Caki2 (cell line): ENCODE measurements at places on chromosomes 7 and 10.

- no peak for DNase-seq
Observed at GRCh38 chr7:147541261-147541660, 1049.3 kb upstream of the C7orf33 start.

GRCh38 chr10:89642193-89642592, 2.8 kb downstream of the PANK1 start:
- DNase-seq: no peak

DNA sequence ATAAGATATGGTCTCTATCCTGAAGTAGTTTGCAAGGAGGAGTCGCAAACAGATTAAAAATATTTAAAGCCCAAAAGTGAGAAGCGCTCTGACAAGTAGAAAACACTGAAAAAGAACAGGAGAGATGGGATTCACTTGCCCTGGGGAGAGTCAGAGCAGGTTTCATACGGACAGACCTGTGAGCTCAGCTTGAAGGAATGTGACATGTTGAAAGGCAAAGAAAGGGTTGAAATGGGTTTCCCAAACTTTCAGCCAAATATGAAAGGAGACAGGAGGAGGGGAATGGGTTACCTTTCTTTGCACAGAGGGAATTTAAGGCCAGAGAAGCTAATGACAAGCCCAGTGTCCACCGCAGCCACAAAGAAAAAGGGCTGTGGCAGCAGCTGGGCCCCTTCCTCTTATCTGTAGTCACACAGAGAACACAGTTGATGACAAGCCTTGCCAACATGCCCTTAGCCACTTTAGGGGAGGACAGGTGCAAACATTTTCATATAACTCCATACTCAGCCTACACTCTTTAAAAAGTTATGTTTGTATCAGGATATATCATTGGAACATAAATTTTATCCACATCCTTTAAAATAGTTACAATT, 14.9 kb downstream of the HOXA1 start:
- DNase-seq: no peak

- DNase-seq: no peak
Observed at GRCh38 chr7:37069336-37069735, 345.0 kb upstream of the AOAH start.

- DNase-seq: no peak
Observed at GRCh38 chr10:23445591-23445990, 6.7 kb downstream of the OTUD1 start.

GRCh38 chr7:138212314-138212713, 136.1 kb downstream of the AKR1D1 start:
- no peak for DNase-seq

DNA sequence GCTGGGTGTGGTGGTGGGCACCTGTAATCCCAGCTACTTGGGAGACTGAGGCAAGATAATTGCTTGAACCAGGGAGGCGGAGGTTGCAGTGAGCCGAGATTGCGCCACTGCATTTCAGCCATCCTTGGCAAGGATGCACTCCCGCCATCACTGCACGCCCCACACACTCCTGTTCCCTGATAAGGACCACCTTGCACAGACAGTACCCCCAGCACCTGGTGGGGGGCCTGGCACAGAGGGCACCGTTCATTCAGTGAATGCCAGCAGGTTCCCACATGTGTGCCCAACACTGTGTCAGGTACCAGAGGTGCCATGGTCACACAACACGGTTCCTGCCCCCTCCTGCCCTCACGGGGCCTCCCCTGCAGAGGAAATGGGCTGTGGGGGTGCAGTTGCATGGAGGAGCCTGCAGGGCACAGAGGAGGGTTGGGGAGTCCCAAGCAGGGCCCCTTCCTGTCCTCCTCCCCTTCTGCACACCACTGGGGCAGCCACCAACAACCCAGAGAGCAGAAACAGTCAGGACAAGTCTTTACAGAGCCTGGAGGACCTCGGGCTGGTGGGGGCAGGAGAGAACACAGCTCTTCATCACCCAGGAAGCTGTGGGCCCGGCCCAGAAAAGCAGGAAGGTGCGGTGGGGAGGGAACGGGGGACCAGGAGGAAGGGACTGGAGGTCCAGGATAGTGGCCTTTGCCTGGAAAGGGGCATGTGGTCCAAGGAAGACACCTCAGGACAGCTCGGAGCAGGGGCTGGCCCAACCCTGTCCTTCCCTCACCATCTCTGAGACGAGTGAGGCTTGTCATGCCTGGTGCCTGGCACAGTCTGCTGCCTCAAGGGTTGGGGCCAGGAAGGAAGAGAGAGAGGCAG, 7.1 kb downstream of the CRYGN start:
- no peak for DNase-seq

DNA sequence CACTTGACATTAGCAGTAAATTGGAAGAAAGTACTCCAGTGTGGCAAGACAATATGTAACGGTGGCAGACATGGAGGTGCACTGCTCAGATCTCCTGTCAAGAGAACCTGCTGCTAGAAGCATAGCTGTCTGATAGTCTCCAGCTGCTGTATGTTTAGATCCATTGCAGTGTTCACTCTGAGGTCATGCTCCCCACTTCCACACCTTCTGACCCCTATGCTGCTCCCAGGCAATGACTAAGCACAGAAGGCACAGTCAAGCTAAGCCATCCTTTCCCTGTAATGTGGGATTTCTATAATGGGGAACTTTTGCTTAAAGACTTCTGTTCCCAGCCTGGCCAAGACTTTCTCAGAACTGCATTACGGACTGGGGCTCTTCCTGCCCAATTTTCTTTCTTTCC, 315.8 kb downstream of the HPSE2 start:
- DNase-seq: no peak

GRCh38 chr7:129970816-129971215, 18.1 kb upstream of the UBE2H start:
- DNase-seq: no peak

- no peak for DNase-seq
Observed at GRCh38 chr10:97534746-97535367, 36.1 kb downstream of the UBTD1 start.

- DNase-seq: no peak
Observed at GRCh38 chr10:33132626-33133025, 174.6 kb upstream of the ITGB1 start.

DNA sequence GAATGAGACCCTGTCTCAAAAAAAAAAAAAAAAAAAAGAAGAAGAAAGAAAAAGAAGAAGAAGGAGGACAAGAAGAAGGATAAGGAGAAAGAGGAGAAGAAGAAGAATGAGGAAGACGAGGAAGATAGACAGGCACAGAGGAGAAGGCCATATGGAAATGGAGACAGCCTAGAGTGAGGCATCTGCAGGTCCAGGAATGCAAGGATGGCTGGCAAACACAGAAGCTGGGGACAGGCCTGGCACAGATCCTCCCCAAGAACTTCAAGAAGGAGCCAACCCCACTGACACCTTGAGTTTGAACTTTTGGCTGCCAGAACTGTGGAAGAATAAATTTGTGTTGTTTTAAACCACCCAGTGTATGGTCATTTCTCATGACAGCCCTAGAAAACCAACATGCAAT, 38.9 kb downstream of the SPOCK2 start:
- no peak for DNase-seq

DNA sequence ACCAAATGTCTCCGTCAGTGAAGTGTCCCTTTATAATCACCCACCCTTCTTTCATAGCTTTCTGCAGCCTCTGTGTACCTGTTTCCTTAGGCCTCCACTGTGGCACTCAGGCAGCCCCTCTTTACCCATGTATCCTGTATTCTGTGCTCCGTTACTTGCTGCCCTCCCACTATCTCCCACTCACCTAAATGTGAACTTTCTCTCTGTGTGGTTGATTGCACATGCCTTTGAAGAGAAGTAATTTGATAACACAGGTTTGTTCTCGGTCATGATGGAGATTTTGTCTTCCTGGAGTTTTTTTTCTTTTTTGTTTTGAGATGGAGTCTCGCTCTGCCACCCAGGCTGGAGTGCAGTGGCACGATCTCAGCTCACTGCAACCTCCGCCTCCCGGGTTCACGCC, 61.5 kb downstream of the REEP3 start:
- DNase-seq: no peak

DNA sequence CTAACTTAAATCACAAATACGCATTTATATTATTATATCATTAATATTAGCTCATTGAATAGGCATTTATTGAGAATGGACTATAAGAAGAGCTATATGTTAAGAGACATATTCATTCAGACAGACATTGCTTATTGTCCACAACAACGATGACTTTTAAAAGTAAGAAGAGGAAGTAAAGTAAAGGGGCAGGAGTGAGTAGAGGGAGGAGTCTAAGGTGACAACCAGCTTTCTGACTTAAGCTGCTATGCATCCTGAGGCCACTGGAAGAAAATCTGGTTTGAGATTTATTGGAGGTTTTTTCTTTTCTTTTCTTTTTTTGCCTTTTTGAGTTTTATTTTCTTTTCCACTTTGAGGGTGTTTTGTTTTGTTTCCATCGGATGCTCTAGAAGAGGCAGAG, 723.5 kb downstream of the GRM8 start:
- no peak for DNase-seq

DNA sequence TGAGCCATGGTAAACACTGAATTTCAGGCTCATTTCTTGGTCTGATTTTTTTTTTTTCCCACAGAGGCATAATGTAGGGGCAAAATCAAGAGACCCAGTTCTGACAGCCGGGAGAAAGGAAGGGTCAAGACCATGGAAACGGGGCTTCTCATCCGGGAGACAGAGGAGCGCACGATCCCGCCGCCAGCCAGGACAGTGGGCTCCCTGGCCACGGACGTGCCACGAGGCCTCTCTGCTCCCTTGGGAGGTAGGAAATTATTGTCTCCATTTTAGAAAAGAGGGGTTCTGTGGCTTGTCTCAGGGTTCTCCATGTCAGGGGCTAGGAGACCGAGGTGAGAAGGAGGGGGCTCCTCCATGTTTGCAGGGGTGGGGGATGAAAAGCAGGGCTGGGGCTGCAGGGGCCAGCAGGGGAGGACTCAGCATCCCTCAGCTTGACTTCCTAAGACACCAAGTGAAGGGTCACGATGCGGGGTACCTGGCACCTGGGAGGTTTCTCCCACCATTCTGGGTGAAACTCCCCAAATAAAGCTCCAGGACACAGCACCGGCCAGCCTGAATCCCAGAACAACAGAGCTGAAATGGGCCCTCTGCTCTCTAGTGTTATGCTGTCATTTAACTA, 37.6 kb downstream of the PPIF start:
- DNase-seq: no peak

- no peak for DNase-seq
Observed at GRCh38 chr7:157905651-157906461, 569.1 kb downstream of the DNAJB6 start.

GRCh38 chr10:34758447-34758996, 56.6 kb downstream of the PARD3 start:
- peak; percentile 97 for DNase-seq

- DNase-seq: no peak
Observed at GRCh38 chr7:11341285-11341944, 367.7 kb downstream of the PHF14 start.

DNA sequence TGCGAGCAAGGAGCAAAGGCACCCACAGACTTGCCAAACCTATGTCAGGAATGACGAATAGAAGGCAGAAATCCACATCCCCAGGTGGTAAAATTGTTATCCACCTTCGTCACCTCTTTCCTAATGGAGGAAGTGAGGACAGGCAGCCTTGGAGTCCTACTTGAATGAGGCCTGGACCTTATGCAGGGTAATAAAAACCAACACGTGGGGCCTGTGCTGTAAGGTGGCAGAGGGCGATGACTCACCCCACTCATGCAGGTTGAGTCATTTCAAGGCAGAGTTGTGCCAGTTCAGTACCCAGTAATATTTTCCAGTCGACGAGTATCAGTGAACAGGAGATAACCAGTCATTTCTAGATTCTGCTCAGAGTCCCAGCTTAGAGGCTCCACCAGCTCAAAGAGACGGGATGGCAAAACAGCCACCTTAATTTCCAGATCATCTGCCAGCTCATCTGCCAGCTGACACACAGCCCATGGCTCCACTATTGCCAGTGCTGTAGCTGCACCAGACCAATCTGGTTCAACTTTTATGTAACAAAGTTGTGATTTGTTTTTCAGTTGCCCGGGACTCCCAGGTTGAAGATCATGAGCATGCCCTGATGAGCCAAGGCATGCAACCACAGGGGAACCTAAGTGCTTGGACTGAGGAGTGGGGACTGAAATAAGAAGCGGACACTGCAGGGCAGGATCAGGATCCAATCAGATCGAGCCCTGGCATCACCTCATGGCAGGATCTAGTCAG, 176.2 kb upstream of the ITGB1 start:
- DNase-seq: peak; percentile 100

DNA sequence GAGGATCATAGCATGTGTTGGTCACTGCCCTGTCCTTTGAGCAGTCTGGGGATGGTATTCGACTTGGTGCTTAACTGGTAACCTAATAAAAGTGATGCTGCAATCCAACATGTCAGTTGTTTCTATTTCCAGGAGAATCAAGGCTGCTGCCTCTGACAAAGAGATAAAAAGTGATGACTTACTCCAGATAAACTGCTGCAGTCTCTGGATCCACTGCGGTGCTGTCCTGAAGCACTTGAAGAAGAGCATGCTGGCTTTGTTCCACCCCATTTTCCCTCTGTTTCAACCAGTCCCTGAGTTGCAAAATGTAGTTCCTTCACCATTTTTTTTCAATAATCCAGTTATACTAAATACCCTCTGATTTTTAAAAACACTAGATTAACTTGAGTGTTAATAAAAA, 403.5 kb upstream of the ANKRD30A start:
- DNase-seq: peak; percentile 30

DNA sequence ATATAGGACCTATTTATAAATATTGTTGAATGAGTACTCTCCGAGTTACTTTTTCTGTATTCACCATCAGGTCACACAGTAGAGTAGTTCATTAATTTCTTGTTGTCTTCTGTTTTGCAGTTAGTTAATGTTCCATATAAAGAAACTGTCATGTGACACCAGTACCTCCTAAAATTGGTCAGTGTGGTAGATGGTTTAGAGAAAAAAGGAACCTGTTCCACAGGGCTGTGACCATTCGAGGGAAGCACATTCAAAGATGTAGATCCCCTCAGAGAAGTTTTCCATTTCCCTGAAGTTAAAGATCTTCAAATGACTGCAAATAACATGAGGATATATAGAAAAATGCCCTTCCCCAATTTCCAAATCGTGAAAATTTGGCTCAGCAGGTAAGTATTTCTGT, 45.7 kb downstream of the PRPF18 start:
- DNase-seq: no peak

DNA sequence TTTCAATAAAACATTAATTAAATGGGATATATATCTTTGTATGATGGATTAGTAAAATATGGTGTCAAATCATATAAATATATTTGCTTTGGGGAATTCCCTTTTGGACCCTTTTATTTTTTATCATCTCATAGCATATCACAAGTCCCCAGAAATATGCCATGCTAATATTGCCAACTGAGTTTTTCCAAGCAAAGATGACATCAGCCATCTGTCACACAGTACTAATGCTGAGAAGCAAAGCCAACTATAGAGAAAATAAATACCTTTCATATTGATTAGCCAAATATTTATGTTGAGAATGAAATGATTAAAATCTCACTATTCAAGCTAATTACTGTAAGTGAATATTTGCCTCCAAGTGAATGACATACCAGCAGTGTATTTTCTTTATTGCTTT, 575.3 kb downstream of the ETV1 start:
- DNase-seq: no peak

- DNase-seq: peak; percentile 91
Observed at GRCh38 chr10:80498833-80499741, 38.6 kb upstream of the SH2D4B start.

- no peak for DNase-seq
Observed at GRCh38 chr10:57979956-57980355, 287.7 kb downstream of the IPMK start.
